ENCODE measurements at places on chromosomes 2 and 18.

GRCh38 chr2:240014327-240014726 is 10.8 kb downstream of the NDUFA10 start:
- no peak for DNase-seq

GRCh38 chr2:149737896-149738295 is 150.3 kb upstream of the MMADHC start:
- DNase-seq = no peak

GRCh38 chr2:40332191-40332826 is 119.6 kb downstream of the SLC8A1 start:
- no peak for DNase-seq

GRCh38 chr2:41489638-41490037 is 558.2 kb upstream of the PKDCC start:
- DNase-seq = no peak

- DNase-seq = no peak
Measured at GRCh38 chr2:1791685-1792435, 47.5 kb upstream of the PXDN start.

DNA sequence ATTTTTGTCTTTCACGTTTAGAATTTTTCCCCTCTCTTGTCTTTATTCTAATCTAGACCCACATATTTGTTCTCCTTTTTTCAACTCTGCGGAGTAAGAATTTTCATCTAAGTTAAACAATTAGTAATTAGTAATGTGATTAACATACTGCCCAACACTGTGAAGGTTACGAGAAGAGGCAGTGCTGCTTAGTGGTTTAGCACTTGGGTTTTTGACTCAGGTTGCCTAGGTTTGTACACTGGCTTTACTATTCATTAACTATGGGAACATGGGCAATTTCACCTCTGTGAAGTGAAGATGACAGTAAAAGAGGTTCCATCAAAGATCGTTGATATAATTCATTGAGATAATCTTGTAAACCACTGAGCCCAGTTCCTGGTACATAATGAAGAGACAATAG is 82.2 kb upstream of the PNPT1 start:
- no peak for DNase-seq

DNA sequence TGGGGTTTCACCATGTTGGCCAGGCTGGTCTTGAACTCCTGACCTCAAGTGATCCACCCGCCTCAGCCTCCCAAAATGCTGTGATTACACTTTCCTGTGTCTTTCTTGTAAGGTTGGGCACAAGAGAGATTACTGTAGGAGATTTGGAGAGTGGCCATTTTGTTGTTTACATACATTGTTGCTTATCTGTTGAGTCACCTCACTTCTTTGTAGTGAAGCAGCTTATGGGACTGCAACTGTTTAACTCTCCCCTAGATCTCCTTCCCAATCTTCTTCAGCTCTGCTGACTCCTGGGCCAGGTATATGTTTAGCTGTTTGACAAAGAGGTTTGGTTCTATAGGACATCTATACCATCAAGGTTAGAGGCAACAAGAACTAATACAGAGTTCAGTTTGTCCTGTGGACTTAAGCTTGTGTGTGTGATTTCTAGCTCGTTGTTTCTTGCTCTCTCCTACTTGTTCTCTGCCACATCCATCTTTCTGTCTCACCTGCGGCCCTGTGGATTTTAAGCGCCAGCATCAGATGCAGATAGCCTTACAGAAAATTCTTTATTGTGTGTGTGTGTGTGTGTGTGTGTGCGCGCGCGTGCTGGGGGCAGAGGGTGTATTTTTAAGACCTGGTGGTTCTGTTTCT is 95.4 kb downstream of the HAUS1 start:
- no peak for DNase-seq

- DNase-seq = no peak
Measured at GRCh38 chr2:43402452-43402937, 176.1 kb upstream of the ZFP36L2 start.

DNA sequence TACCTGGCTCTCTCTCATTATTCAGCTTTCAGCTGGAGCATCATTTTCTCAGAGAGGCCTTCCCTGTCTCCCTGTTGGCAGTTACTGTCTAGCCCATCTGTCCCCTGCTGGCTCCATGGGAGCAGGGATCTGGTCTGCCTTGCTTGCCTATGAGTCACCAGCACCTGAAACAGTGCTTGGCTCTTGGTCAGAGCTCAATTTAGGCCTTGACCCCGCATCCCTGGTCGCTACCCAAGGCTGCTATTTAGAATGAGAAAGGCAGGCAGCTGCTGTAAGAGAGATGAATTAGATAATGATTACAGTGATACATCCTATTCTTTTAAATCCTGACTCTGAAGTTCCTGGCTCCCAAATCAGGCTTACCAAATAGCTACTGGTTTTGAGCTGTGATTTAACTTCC is 32.9 kb downstream of the KCNE4 start:
- DNase-seq = no peak

DNA sequence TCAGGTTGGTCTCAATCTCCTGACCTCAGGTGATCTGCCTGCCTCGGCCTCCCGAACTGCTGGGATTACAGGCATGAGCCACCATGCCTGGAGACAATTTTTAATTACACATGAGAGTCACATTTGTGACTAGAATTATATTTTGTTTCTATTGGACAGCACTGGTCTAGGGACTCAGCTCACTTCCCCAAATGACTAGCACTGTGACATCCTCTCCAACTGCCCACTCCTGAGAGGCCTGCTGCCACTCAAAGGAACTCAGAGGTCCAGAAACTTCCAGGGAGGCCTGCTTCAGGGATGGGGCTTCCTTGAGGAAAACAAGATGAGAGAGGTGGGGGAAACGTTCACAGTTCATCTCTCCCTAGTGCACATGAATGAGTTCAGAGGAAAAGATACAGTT is 29.5 kb downstream of the TMEM163 start:
- no peak for DNase-seq

DNA sequence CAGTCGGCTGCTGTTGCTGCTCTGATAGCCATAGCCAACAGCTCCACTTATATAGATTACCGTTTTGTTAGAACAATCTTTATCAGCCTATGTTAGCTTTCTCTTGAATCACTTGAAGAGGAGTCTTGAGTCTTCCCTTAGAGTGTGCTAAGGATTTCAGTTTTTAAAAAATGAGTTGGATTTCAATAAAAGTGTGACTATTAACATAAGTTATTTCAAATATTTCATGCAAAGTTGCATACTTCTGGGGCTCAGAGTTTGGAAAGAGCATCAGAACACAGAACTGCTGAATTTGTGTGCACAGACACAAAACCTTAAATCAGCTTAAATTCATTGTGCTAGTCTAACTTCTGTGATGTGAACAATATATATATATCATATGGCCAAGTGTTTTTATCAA is 174.7 kb downstream of the MTX2 start:
- no peak for DNase-seq

GRCh38 chr2:217256251-217256650 is 396.4 kb upstream of the TNP1 start:
- DNase-seq = no peak

DNA sequence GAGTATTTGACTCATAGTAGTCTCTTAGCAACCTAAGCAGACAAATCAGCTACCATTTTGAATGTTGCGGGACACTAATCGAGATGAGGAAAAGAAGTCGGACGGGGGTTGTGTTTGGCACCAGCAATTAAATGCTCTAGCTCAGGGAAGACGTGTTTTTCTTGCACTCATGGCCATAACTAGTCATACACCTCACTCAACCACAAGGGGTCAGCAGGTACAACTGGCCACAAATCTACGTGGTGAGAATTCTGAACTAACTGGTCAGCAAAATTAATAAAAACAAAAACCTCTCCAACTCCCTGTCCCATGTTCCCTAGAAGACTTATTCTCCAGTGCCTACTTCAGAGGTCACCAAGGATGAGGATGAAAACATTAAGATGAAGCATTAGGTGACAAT is 1467.8 kb downstream of the DPP10 start:
- DNase-seq = no peak

Measured in activated naive CD8-positive, alpha-beta T cell treated with anti-CD3 and anti-CD28 coated beads, Interleukin-2, amount 50 U/mL, for 16 hours (primary cell).